Activated T-cell treated with anti-CD3 and anti-CD28 coated beads for 4 hours (primary cell): ENCODE measurements at places on chromosomes 13 and 19.
A peak's percentile ranks its signal among the peaks of the same experiment; 100 is the strongest.

GRCh38 chr13:57128909-57129308 is 11.8 kb upstream of the PRR20A start:
- no peak for DNase-seq

GRCh38 chr19:2549701-2550191 is 73.8 kb downstream of the GADD45B start:
- DNase-seq: no peak

GRCh38 chr19:55536366-55536765 is 567 bp downstream of the SBK2 start:
- DNase-seq: no peak

DNA sequence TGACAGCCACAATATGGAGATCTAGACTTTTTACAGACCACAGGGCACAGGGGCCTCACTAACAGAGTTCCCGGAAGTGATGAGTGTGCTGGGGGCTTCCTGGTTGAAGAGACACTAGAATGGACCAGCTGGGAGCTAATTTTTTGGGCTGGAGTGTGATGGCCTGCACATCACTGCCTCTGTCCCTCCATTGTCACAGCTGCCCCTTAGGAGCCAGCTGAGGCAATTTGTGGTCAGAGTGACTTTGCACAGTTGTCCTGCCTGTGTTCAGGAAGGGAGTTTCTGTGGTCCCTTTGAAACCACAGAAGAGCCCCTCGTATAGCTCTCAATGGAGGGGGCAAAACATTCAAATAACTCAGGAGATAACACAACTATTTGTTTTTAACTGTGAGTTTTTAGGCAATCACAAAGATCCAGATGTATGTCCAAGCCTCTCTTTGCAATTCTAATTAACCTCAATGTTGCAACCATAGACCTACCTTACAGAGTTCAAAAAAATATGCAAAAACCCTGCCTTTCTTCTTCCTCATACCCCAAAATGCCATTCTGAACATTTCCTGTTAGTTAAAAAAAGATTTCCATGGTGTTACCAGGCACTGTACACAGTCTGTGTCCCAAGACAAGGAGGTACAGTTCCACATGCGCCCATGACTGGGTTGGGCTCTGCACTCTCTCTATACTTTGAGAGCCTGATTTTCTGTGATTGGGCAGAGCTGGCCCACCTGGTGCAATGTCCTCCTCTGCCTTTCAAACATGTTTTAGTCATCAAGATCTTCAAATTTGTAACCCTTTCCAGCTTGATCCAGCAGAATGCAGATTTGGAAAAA is 2.4 kb downstream of the ALOX5AP start:
- DNase-seq: no peak

- no peak for DNase-seq
Observed at GRCh38 chr13:49669735-49670309, 21.5 kb downstream of the EBPL start.

DNA sequence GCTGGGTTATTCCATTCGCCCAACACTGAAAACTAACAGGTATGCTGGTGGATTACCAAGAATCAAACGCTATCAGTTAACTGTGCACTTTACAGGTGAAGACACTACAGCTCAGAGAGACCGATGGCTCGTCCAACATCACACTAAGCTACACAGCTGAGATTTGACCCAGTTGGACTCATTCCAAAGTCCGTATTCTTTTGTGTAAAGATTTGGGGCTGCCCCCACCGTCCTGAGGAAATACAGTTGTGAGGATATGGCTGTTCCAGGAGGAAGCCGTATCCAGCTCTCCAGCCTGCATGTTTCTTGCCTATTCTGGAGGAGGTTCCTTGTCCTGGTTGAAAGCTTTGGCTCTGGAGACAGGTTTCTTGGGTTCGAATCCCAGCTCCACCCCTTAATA is 4.2 kb downstream of the ZSCAN5A start:
- DNase-seq: no peak

DNA sequence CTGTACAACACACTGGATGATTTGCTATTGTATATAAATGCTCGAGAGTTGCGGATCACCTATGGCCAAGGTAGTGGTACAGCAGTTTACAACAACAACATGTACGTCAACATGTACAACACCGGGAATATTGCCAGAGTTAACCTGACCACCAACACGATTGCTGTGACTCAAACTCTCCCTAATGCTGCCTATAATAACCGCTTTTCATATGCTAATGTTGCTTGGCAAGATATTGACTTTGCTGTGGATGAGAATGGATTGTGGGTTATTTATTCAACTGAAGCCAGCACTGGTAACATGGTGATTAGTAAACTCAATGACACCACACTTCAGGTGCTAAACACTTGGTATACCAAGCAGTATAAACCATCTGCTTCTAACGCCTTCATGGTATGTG is 21.5 kb downstream of the OLFM4 start:
- DNase-seq: no peak

DNA sequence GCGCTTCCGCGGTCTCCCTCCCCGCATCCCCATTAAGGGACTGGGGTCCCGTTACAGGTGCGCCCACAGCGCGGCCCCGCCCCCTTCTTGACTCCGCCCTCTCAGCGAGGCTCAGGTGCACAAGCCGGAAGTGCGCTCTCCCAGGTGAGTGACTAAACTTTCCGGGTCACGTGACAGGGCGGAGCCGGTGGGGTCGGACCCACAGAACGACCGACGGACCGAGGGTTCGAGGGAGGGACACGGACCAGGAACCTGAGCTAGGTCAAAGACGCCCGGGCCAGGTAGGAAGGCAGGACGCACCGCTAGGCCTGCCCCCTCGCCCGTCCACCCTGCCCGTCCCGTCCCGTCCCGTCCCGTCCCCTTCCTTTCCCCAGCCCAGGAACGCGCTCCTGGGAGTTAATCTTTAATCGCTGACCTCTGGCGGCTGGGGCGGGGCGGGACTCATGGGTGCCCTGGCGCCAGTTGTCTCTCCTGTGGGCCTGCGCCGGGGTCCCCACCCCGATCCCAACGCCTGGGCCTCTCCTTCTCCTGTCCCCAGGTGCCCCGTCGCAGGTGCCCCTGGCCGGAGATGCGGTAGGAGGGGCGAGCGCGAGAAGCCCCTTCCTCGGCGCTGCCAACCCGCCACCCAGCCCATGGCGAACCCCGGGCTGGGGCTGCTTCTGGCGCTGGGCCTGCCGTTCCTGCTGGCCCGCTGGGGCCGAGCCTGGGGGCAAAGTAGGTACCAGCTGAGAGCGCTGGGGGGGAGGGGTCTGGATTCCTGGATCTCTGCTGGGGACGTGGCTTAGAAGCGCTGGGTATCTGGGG is at the start of gene CRB3:
CRB3 (plus strand) TSS at position 202 of the 804 bp plus-strand sequence; CDS start at position 633, 431 bp downstream.
- peak; percentile 47 for DNase-seq

- DNase-seq: no peak
Observed at GRCh38 chr13:97848886-97849285, 104.6 kb upstream of the IPO5 start.

- DNase-seq: no peak
Observed at GRCh38 chr19:49132974-49133609, 13.7 kb downstream of the PPFIA3 start.

DNA sequence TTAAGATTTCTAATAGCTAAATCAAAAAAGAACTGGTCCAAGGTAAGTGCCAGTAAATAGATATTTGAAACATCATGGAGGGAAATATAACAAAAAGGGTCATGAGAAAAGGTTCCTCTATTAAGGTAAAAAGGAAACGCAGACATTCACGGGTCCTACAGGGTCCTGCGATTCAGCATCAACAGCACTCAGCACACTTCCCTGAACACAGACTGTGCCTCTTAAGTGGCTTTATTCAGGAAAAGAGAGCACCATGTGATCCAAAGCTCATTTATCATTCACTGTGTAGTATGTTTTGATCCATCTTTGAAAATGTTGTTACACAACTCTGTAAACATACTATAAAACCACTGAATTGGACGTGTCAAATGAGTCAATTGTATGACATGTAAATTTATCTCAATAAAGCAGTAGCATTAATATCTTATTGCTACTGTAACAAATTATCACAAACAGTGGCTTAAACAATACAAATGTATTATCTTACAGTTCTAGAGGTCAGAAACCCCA is 33.7 kb downstream of the CRYL1 start:
- no peak for DNase-seq

DNA sequence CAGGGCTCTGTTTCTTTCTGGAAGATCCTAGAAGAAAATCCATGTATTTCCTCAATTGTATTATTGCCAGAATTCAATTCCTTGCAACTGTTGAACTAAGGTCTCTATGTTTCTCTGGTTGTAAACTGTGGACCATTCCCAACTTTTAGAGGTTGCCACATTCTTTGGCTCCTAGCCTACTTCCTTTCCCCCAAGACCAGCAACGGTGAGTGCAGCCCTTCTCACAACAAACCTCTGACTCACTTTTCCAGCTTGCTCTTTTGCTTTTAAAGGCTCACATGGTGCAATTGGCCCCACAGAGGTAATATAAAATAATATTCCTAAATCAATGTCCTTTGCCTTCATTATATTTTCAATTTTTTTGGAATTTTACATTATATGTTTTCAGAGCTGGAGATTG is 371.3 kb downstream of the SLITRK5 start:
- DNase-seq: no peak

DNA sequence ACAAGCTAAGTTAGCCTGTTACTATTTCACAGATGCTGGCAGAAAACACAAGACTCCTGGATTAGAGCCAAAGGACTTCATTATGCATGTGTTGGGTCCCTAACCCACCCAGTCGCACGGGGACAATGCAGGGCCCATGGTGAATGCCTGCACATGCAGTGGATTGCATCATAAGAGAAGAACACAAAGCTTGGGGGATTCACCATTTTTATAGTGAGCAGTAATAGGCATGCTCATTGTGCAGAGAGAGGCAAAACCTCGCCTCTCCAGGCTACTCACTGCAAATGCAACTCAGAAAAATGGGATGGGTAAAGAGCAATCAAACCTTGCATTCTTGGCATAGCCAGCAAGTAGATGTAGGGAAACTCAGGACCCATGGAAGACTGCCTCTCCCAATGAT is 115.8 kb downstream of the DIAPH3 start:
- no peak for DNase-seq

DNA sequence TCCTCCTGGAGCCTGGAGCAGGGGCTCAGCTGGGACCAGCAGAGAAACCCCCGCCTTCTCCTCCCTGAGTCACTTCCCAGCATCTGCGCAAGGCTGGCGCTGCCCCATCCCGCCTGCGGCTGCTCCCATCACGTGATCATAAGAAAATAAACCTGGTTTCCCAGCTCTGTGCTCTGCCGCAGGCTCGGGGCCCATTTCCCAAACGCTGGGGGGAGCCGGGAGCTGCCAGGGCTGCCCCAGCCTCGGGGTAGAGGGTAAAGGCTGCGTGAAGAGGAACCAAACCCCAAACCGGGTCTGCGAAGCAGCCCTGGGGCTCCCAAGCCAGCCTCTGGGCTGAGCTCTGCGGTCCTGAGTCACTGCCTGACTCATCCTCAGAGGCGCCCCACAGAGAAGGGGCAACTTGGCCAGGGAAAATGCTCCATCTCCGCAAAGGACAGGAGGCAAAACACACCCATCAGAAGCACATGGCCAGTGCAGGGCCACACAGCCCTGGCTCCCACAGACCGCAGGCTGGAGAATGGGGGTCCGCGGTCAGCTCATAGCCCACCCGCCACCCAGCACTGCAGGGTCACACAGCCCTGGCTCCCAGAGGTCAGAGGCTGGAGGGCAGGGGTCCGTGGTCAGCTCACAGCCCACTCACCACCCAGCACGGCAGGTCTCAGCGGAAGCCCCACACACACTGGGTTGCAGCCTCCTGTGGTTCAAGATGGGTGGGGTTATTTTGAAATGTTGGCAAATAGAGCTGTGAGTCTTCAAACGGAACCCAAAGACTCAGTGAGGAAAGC is 67.1 kb downstream of the RASA3 start:
- DNase-seq: peak; percentile 62

GRCh38 chr19:49875857-49876421 is 1.2 kb downstream of the AKT1S1 start:
- peak; percentile 42 for DNase-seq

DNA sequence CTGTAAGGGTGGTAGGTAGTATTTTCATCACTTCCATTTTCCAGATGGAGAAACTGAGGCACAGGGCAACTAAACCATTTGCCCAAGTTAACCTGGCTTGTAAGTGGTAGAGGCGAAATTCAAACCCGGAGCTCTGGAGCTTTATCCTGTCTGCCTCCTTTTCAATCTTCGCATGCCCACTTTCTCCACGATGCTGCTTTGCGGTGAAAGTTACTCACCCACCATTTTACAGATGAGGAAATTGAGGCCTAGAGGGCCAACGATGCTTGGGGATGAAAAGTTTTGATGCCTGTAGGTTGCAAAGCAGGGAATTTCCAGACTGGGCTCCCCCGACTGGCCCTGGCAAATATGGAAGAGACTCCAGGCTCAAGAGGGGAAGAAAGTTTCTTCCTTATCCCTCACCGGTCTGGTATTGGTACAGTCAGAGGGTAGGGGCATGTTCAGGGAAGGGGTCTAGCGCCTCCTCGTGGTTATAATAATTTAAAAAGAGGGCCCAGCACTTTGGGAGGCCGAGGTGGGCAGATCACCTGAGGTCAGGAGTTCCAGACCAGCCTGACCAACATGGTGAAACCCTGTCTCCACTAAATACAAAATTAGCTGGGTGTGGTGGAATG is 1.9 kb upstream of the SH2D3A start:
- DNase-seq: no peak
